ENCODE measurements at places on chromosomes 4 and X.

GRCh38 chrX:149759824-149760223, 14.0 kb upstream of the HSFX1 start:
- no peak for DNase-seq

- no peak for DNase-seq
Observed at GRCh38 chr4:100254237-100254636, 64.0 kb upstream of the DDIT4L start.

GRCh38 chrX:100750883-100751282, 19.0 kb upstream of the SYTL4 start:
- no peak for DNase-seq

DNA sequence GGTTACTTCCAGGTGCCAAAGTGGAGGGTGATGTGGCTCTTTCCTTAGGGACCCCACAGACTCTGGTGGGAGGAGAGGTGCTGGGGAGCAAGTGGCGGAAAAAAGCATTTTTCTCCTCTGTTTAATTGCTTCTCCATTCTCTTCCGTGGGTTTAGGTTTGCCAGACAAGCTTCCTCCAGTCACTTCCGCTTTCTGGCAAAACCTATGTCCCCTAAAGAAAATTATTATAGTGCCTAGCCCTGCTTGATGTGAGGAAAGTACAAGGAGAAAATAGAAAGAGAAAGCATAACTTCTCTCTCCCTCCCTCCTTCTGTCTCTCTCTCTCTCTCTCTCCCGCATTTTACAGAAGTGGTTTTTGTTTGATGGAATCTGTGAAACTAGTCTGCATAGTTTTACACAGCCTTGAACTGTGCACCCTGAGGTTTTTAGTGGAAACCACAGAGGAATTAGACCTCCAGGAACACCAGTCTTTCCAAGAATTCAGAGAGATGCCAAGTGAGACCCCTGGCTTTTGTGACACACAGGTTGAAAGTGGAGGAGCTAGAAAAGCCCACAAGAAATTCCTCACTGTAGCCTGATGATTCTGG, 231.1 kb upstream of the ANXA3 start:
- no peak for DNase-seq

GRCh38 chrX:48736303-48736702, 25.2 kb upstream of the GLOD5 start:
- DNase-seq = no peak

DNA sequence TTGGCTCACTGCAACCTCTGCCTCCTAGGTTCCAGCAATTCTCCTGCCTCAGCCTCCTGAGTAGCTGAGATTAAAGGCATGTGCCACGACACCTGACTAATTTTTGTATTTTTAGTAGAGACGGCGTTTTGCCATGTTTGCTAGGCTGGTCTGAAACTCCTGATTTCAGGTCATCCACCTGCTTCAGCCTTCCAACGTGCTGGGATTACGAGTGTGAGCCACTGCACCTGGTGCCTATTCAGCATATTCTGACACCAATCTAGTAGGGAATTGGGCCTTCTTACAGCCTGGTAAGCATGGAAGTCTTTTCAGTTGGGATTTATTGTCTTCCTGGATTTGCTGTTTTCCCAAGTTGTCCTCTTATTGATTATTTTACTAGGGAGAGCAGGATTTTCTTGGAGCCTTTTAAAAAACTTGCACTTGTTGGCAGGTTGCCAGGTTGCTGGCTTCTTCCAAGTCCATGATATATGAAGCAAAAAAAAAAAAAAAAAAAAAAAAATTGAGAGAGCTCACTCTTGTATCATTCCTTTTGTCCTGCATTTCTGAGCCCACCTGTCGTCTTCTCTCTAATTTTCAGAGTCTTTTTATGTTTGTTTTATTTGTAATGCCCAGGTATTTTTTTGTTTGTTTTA, 43.7 kb downstream of the TMPRSS11E start:
- DNase-seq = no peak

DNA sequence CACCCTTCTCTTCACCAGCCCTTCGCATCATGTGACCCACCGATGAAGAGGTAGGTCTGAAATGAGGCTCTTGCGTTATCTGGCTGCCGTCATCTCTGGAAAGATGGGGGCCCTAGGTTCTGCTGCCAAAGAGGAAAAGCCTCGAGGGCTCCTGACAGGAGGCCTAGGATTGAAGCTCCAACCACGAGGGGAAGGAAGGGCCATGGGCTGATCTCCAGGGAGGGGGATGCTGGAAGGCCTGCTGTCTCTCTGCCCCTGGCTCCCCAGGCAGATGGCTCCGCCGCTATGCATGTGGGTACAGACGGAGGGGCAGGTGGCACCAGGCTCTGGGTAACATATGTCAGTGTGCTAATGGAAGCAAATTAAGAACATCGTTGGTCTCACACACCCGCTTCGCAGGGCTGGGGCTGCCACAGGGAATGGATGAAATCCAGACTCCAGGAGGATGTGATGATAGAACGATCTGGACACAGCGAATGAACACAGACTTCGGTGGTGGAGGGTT, 44.9 kb downstream of the AFAP1 start:
- DNase-seq = no peak

- no peak for DNase-seq
Observed at GRCh38 chr4:73732759-73733431, 7.5 kb upstream of the CXCL8 start.

Measured in activated naive CD4-positive, alpha-beta T cell (primary cell).